EL (cell line): ENCODE measurements at places on chromosomes 16 and 17.

- no peak for DNase-seq
These were observed 183.6 kb upstream of the RPL38 start for GRCh38 chr17:74019860-74020259.

- peak; percentile 5 for DNase-seq
These were observed 14.2 kb downstream of the ERI2 start for GRCh38 chr16:20791923-20792612.

DNA sequence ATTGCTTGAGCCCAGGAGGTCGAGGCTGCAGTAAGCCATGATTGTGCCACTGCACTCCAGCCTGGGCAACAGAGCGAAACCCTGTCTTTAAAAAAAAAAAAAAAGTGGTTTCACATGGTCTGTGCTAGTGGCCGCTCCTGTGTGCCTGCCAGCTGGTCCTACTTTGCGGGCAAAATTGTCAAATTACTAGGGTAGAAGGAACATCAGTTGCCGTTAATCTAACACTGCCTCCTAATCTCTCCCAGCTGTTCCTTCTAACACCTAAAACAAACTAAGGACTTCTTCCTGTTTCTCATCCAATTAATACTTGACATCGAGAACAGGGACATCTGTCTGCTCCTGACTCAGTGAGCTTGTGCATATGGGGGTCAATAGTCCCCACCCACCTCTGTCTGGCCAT is 23.9 kb downstream of the TMEM11 start:
- DNase-seq = no peak

- no peak for DNase-seq
These were observed 22.0 kb upstream of the FLCN start for GRCh38 chr17:17258998-17259397.

DNA sequence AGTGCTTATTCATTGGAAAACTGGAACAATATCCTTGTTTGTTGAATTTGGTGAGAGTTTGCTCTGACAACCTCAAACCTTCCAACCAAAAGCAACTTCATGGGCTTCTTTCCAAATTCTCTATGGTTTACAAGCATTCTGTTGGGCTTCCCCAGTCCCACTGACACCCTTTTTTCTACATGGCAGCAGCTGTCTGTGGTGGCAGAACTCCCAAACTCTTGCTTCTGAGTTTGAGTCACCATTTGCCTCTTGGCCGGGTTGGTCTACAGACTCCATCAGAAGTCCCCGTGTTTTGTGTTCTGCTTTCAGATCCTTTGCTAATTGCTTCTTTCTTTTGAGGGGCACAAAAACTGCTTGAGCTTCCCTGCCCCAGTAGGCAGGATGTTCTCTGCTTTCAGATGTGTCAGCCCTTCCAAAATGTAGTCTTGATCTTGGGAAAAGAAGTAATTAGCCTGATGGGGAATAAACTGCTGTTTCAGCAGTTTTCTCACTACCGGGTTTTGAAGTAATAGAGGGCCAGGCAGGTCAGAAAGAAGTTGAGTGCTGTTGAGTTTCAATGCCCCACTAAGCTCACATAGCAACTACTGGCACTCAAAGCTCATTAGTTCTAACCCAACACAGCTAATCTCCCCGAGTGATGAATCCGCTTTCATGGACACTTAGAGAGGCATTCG is 80.7 kb downstream of the HS3ST3A1 start:
- peak; percentile 82 for DNase-seq

DNA sequence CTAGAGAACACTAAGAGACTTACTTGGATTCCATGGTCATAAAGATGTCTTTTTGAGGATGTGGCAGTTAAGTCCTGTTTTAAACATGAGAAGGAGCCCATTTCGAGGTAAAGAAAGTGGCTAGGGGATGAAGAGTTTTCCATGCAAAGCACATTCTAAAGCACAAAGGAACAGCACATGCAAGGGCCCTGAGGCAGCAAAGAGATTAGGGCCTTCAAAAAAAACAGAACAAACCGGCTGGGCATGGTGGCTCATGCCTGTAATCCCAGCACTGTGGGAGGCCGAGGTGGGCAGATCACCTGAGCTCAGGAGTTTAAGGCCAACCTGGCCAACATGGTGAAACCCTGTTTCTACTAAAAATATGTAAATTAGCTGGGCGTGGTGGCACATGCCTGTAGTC is 79.8 kb downstream of the AKAP1 start:
- no peak for DNase-seq

DNA sequence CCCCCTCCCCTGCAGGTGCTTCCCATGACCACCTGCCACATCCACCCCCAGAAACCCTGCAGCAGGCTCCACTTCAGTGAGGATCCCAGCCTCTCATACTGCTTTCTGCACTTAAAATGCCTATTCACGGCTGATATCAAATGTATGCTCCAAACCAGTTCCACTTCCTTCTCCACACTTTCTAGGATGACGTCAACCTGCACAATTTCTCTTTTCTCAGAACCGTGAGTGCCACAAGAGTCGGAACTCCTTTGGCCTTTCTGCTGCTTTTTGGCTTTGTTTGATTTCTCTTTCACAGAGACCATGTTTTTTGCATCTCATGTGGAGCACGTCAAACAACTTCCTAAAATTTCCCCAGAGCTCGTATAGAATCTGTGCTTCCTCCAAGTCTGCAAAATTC is 378.8 kb upstream of the TNRC6C start:
- DNase-seq = no peak

GRCh38 chr16:21663889-21664647 is at the start of gene OTOA:
TSS of gene OTOA (plus strand) at chr16:21663968. CDS start at chr16:21678515, 14,547 bp downstream.
- DNase-seq = no peak

DNA sequence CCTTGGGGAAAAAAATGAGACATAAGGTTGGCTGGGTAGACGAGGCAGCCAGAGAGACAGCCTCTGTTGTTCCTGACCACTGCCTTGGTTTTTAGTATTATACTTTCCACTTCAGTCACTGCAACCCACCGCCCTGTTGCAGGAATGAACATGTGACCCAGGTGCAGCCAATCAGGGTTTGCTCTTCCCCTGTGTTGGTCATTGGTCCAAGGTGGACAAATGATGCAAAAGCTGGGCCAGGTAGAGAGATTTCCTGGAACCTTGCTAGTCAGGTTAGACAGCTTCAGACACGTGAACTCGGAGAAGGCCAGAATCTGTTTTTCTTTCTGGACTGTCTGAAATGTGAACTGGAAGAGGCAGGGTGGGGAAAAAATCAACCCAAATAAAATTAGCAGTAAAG is 452.4 kb upstream of the RBFOX1 start:
- DNase-seq = no peak

DNA sequence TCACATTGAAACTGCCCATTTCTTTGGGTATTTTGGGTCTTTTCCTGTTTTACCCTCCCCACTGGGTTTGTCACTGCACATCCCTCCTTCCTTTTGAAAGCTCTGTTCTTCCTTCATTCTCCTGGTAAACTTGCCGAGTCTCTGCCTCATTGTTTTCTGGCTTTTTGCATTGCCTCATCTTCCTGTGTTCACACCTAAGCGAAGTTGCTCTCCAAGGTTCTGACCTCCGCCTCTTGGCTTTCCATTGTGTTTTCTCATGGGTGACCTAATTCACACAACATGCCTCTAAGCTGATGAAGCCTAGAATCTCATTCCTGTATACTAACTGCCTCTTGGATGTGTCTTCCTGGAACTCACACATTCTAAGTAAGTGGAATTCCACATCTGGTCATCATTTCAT is 1096.1 kb upstream of the EEF2KMT start:
- no peak for DNase-seq

DNA sequence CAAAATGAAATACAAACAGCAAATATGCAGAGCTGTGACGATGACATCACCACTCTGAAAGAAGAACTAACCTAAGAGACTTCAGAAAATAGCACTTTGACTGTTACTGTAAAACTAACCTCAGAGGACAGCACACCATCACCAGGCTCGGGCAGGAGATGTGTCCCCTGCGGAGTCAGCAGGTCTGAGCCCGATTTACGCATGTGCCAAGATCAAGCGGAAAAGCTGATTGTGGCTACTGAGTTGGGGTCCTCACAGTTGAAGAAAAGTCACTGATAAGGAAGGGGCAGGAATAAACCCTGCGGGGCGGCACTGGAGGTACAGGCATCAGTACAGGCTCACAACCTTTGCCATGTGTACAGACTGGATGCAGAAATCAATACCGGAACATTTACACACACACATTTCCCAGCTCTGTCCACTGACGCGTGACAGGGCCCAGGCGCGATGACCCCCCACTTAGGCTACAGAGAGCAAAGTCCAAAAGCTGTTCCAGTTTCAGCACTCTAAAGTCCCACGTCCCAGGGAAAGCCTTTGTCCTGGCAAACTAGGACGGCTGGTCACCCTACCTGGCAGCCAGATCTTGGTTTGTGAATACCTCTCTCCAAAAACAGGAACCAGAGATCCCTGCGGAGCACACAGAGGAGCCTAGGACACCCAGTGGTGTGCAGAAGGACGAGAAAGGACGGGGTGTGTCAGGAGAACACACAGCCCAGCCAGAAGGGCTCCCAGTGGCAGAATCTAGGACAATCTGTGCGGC is 21.5 kb downstream of the TRAP1 start:
- no peak for DNase-seq

GRCh38 chr17:46753776-46754175 is 64.7 kb downstream of the WNT3 start:
- no peak for DNase-seq

GRCh38 chr16:9311303-9311954 is 220.0 kb downstream of the HAPSTR1 start:
- no peak for DNase-seq

DNA sequence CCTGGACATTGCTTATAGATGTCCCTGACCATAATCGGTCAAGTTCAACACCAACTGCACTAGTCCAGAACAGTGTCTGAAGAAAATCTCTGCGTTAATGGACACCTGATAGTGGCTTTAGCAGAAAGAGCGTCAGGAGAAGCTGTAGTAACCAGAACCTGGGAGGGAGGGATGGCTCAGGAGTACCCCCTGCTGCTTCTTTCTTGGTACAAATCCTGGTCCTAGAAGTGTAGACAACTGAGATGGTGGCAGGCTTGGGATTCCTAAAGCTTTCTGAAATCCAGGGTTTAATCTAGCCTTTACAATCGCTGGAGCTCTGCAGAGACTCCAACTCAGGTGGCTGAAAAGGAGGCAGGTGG is 5.4 kb downstream of the MAP3K14 start:
- DNase-seq = no peak

DNA sequence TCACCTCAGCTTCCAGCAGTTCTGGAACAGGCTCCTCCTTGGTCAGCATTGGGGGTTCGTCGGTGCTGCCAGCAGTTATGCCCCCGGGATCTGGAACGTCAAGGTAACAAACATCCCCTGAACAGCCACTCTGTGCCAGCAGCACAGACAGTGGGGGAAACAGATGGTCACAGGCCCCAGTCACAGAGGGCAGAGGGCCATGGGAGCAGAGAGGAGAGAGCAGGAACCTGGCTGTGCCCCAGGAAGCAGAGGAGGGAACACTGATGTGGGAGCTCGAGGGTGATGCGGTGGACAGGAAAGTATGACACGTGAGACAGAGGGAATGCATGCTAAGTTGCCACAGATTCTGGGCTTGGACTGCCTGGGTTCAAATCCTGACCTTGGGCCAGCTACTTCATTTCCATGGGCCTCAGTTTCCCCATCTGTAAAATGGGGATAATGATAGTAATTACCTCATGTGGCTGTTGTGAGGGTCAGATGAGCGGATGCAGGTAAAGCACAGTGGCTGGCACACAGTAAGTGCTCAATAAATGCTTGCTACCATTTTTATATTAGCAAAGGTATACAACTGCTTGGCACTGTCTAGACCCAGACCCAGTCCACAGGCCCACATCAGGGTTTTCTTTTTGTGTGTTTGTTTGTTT is 4.9 kb downstream of the BCL7C start:
- DNase-seq = no peak

DNA sequence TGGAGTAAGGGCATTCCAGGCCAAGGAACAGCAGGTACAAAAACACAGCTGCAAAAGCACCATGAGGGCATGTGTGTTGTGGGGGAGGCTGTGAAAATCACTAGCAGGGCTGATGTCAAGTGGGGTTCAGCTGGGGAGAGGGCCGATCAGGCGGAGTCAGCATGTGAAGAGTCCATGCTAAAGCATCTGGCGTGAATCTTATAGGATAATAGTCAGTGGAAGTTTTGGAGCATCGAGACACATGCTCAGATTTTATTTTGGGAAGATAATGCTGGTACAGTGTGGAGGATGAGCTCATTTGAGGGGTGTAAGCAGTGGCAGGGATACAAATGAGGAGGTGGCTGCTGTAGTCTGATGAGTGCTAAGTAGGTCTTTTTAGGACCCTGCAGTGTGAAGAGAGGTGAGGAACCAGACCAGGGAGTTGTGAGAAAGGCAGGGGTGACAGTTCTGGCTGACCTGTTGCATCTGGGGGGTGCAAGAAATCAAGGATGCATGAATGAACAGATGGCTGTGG is 30.3 kb downstream of the MMD start:
- DNase-seq = no peak
